ENCODE measurements at places on chromosomes 7 and 10.

DNA sequence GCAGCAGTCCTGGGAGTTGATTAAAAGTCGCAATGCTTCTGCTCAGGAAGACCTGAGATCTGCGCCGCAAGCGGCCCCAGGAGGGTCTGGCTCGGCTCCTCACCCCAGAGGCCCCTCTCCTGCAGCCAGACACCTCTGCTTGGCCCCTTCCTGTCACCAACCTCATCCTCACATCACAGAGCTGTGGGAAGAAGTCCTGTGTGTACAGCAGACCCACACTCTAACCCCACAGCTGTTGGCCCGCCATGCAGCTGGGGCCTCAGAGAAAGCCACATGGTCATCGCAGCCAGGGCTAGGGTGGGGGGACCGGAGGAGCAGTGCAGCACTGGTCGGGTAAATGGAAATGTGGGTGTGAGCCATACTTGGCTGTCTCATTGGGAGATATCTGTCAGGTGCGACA lies 97.7 kb downstream of the RGS10 start:
- no peaks in the 10 kb centered on the region for H3K36me3 ChIP-seq
- no peak for DNase-seq
- H3K27me3 ChIP-seq = no peaks in the 10 kb centered on the region
- peak overlapping the region; percentile 38 for H3K27ac ChIP-seq
- H3K4me1 ChIP-seq = peaks cover 14% of the 10 kb centered on the region
- no peak overlapping the region for H3K4me3 ChIP-seq

DNA sequence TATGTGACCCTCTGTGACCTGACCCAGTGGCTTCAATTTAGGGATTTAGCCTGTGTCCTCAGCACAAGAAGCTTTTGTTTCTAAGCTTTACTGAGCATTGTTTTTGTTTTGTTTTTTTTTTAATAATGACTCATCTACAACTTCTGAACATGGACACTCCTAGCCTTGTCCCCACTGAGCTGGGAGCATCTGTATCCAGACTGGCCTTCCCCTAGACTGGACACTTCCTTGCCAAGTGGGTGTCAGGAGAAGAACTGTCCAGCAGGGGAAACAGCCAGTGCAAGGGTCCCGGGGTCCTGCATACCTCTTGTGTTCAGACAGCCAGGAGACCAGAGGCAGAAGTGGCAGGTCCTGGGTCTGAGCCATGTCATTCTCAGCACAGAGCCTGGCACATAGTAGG lies 108.6 kb downstream of the TMEM130 start:
- no peaks in the 10 kb centered on the region for H3K36me3 ChIP-seq
- H3K4me3 ChIP-seq = no peak overlapping the region
- no peaks in the 10 kb centered on the region for H3K4me1 ChIP-seq

DNA sequence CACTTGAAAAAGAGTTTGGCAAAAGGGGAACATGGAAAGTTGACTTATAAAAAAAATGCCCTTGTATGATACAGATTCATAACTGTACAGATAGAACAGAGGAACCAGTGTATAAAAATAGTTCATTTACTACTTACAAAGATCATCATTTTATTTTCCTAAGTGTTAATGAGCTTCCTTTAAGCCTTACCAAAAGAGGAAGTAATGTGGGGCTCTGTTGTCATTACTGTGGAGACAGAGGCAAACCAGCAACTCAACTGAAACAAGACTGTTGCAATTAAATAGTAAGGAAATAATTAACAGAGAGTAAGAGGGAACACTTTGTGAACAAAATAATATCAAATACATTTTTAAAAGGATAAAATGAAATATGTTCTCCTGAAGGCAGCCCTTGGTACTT lies 526.2 kb upstream of the ADARB2 start:
- H3K27me3 ChIP-seq = no peaks in the 10 kb centered on the region
- DNase-seq = no peak
- H3K4me1 ChIP-seq = no peaks in the 10 kb centered on the region
- no peak overlapping the region for H3K27ac ChIP-seq
- H3K36me3 ChIP-seq = no peaks in the 10 kb centered on the region
- H3K4me3 ChIP-seq = no peak overlapping the region

GRCh38 chr10:77072361-77072835 lies 565.2 kb downstream of the KCNMA1 start:
- H3K27ac ChIP-seq = peak overlapping the region; percentile 60
- no peaks in the 10 kb centered on the region for H3K27me3 ChIP-seq
- H3K36me3 ChIP-seq = no peaks in the 10 kb centered on the region
- H3K4me3 ChIP-seq = no peak overlapping the region
- DNase-seq = no peak
- no peaks in the 10 kb centered on the region for H3K4me1 ChIP-seq

- no peak overlapping the region for H3K4me3 ChIP-seq
- no peaks in the 10 kb centered on the region for H3K36me3 ChIP-seq
- H3K27ac ChIP-seq = no peak overlapping the region
Observed at GRCh38 chr7:81604075-81604807, 165.6 kb downstream of the HGF start.

DNA sequence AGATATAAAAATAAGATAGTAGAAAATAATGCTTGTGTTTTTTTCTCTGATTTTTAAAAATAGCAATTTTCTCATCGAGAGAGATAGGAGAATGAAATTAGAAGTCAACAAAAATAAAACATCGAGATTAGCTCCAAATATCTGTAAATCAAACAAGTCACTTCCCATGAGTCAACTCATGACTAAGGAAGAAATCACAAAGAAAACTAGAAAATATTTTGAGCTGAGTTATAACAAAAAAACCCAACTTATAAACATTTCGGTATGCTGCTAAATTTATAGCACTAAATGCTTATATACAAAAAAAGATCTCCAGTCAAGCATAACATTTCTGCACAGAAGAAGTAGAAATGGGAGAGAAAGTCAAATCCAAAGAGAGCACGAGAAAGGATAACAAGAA lies 140.1 kb downstream of the ITGA8 start:
- H3K27ac ChIP-seq = no peak overlapping the region
- no peak for DNase-seq
- H3K4me3 ChIP-seq = no peak overlapping the region
- no peaks in the 10 kb centered on the region for H3K36me3 ChIP-seq
- H3K27me3 ChIP-seq = no peaks in the 10 kb centered on the region

- no peaks in the 10 kb centered on the region for H3K4me1 ChIP-seq
- no peak for DNase-seq
- no peaks in the 10 kb centered on the region for H3K36me3 ChIP-seq
- no peak overlapping the region for H3K4me3 ChIP-seq
Observed at GRCh38 chr10:54203401-54203800, 597.6 kb downstream of the PCDH15 start.

- H3K27me3 ChIP-seq = no peaks in the 10 kb centered on the region
- H3K4me3 ChIP-seq = no peak overlapping the region
- H3K4me1 ChIP-seq = no peaks in the 10 kb centered on the region
- DNase-seq = no peak
Observed at GRCh38 chr7:75872073-75872782, 6.6 kb upstream of the RHBDD2 start.
